Lung microvascular endothelial cell (primary cell): ENCODE measurements at places on chromosomes 2 and 18.

- DNase-seq: no peak
These were observed 164.7 kb downstream of the CCDC178 start for GRCh38 chr18:33275843-33276242.

DNA sequence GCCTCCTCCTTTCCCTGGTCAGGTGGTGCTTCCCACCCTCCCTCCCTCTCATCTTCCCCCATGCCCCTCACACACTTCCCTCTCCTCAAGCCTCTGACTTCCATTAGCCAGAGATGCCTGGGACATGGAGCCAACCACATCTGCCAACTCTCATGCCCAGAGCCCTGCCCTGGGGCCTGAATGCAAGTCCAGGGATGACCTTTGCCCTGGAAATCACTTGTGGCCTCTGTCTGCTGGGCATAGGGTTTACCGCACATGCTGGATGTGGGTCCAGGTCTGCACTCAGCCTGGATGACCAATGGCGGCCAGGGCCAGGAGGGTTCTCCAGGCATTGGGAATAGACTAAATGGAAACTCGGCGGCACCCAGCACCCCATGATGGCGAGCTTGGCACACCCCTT, 98.9 kb downstream of the SEPTIN10 start:
- no peak for DNase-seq

- DNase-seq: no peak
These were observed 43.6 kb downstream of the NHEJ1 start for GRCh38 chr2:219116776-219117646.

DNA sequence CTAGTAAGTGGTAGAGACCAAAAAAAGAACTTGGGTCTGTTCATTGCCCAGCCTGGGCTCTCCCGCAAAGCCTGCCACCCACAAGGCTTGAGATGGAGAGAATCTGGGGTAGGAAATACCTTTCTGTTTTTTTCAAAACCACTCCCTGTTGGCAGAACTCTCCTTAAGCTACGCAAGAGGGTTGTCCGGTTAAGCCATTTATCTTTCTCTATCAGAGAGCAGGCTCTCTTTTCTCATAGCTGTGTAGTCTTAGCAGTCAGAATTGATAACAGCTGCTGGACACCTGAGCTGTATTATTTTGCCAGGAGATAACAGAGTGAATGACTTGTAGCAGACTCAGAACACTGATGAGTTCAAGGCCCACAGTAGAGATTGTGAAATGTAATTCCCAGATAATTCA, 1088.1 kb downstream of the TSN start:
- DNase-seq: no peak

DNA sequence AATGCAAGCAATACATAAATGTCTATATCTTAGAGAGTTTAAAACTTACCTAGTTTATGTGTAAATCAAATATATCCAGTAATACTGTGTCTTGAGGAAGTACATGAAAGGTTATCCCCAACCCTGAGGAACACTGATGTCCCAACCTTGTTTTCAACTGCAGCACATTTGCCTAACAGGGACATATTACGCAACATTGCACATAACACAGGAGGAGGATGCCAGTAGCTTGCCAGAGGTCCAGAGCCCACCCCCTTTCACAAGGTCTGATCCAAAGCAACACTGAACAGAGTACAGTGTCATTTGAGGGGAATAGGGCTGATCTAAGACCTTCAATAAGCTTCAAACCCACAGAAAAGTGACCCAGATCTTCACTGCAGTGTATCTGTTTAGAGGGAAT, 678.5 kb downstream of the ARHGAP15 start:
- DNase-seq: no peak

- DNase-seq: no peak
These were observed 61.5 kb downstream of the TNS1 start for GRCh38 chr2:217941339-217941738.

DNA sequence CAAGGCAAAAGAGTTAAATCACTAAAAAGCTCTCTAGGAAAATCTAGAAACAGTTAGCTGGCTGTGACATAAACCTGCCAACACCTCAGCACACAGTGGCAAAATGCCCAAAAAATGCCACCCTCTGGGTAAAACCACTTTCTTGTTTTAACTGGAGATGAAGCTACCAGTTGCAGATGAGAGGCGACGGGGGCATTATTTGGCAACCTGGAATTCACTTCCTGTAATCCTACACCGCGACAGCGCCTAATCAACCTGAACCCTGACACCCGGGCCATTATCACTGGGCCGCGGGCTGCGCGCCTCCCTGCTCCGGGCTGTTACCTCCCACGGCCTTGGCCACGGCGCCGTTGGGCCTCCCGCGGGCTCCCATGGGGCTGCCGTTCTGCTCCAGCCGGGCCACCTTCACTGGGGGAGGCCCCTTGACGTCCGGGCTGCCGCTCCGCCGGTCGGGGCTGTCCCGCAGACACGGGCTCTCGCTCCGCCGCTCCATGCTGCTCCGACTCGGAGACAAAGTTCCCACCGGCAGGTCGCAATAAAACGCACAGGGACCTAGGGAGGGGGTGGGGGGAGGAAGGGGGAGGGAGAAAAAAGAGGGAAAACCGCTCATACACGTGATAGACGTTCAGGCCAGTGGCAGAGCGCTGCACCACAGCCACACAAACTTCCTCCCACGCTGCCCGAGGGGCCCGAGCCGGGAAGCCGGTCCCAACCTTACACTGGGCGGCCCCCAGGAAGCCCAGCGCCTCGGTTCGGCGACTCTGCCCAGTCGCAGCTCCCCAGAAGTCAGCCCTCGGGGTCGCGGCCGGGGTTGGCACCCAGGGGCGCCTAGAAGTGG, 2.0 kb downstream of the SATB2 start:
- DNase-seq: peak; percentile 38

DNA sequence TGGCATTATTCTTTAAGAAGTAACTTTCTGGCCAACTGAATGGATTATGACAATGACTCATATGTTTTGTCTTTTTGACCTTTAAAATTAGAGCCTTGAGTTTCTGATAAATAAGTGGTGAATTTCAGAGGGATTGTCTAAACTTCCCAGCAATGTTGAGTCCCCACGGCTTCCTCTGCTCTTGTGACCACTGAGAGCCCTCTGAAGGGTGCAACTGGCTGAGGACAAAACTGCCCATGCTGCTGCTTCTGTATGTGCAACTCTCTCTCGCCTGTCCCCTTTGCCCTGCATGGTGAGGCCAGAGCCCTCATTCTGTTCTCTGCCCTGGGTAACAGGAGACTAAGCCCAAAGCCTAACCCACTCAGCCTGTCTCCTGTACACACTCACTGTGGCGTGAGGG, 52.7 kb upstream of the SLC14A1 start:
- DNase-seq: no peak

DNA sequence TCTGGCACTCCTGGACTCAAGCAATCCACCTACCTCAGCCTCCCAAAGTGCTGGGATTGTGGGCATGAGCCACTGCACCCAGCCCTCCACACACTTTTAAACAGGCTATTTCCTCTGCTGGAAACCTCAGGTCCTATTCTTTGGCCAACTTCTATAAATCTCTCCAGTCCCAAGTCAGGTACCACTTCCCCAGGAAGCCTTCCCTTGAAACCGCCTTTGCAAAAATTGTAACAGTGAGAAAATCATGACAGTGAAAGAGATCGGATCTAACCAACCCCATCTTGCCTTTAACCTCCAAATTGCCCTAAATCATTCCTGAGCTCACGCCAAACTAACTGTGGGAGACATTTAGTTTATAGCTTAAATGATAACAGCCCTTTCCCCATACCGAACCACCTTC, 67.3 kb upstream of the CABLES1 start:
- DNase-seq: no peak

DNA sequence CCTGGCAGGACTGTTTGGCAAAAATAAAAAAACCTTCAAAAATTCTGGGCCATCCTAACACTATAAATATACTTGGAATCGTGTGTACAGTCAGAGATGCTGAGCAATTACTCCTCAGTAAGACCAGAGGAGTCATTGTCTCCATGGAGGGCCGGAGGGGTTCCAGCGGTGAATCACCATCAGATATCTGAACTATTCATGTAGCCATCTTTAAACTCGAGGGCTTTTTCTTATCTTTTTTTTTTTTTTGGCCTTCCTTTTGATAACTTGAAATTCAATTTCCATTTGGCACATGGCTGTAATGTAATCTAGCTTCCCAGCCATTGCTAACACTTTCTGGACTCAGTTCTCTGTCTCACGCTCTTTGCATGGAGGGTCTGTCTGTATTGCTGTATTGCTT, 7.4 kb upstream of the FHL2 start:
- DNase-seq: no peak

- DNase-seq: no peak
These were observed at the start of gene TRABD2A for GRCh38 chr2:84880645-84881521. Gene TRABD2A, minus strand, starts transcription at chr2:84881084. Its CDS starts 45 bp downstream, at chr2:84881039.

DNA sequence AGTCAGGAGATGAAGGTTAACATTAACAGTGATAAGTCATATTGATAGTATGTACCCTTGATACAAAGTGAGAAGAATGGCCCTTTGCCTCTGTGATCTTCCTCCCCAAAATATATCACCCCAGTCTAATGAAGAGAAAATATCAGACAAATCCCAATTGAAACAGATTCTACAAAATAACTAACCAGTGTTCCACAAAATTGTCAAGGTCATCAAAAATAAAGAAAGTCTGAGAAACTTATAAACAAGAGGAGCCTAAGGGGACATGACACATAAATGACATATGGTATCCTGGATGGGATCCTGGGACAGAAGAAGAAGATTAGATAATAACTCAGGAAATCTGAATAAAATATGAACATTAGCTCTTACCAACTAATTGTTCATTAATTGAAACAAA, 398.4 kb downstream of the DSC3 start:
- no peak for DNase-seq

DNA sequence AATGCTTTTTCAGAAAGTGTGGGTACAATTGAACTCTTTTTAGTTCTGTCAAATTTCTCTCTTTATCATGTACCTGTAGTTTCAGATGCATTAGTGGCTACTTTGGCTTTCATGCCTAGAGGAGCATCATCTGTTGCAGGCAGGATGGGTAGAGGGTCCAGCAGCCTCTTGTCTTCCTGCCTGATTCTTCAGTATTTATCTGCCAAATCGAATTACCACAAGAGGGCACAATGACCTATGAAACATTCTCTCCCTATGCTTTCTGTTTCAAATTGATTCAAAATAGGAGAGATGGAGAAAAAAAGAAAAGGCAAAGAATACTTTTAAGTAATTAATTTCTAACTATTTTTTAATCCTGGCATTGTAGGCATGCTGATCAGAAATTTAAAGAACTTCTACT, 477.2 kb downstream of the TRIB2 start:
- peak; percentile 38 for DNase-seq

DNA sequence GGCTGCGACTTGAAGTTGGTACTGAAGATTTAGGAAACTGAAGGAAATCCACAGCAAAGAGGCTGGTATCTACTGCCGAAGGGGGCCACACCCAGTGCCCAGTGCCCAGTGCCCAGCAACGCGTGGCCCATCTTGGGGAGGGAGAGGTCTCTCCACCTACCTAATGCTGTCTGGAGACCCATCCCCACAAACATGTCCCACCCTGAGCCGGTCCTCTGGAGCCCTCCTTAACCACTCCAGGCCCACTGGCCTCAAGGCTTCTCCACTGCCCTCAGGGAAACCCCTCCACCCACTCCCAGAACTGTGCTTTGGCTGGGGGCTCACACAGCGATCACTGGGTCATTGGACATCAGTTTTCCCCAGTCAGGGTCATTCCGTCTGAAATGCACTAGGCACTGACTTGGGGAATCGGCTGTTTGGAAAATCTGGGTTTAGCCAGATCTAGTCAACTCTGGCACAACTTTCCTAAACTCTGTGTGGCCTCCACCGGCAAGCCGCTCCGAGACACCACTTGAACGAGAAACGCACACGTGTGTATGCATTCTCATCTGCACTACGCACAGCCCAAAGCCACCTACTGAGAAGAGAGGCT, 20.1 kb downstream of the GPR55 start:
- DNase-seq: no peak

GRCh38 chr2:138238908-138239307, 262.7 kb upstream of the SPOPL start:
- DNase-seq: no peak

GRCh38 chr18:25345081-25345866, 6.7 kb downstream of the ZNF521 start:
- DNase-seq: peak; percentile 46

DNA sequence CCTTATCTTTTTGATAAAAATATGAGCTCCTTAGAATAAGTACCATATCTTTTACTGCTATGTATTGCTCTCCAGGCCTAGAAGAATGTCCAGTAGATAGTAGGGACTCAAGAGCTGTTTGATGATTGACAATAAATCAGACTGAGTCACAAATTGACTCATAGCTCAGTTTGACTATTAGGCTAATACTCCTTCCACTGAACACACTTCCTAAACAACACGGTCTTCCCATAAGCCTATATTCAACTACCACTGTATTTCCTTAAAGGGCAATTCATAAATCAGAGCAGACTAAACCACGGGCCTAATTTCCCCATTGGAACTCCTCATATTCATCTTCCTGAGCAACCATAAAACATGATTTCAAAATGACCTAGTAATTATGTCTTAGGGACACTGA, 258.5 kb downstream of the ALK start:
- no peak for DNase-seq

DNA sequence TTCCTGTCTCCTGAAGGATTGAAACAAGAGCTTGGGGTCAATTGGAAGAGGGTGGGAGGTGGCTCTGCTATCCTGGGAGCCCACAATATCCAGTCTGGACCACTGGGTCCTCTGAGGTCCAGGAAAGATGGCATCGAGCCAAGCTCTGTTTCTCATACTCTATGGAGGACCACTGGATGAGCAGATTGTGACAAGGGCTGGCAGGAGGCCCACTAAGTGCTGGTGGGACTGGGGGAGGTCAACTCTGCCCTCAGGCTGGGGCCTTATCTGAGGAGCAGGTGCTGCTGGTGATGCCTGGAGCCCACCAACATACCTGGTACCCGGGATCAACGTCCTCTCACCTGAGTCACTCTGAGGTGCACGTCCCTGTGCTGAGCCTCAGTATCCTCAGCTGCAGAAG, 142.4 kb downstream of the NDUFA10 start:
- DNase-seq: no peak

GRCh38 chr2:144886862-144887261, 366.9 kb upstream of the ZEB2 start:
- DNase-seq: no peak

DNA sequence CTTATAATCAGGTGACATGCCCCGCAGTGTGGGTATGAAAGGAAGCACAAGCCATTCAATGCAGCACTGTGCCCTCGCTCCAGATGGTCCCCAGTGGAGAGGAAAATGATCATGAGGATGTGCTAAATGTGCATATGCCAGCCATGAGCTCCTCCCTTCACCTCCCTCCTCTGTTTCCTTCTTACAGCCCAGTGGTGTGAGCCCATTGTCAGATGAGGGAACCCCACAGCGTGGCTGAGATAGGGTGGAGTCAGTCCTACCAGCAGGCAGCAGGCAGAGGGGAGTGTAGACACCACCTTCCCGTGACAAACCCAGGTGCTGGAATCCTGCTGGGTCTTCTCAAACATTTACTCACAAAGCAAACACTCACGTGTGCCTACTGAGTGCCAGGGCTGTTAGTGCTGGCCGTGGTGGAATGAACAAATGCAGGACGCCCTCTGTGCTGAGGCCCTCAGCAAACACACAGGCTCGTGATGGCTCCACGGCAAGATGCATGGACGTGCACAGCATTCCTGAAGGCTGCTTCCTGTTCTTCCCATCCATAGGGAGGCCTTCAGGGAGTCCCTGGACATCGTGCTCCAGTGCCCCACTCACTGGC, 181.7 kb upstream of the TPO start:
- no peak for DNase-seq
